ENCODE measurements at places on chromosomes 12 and 14.

DNA sequence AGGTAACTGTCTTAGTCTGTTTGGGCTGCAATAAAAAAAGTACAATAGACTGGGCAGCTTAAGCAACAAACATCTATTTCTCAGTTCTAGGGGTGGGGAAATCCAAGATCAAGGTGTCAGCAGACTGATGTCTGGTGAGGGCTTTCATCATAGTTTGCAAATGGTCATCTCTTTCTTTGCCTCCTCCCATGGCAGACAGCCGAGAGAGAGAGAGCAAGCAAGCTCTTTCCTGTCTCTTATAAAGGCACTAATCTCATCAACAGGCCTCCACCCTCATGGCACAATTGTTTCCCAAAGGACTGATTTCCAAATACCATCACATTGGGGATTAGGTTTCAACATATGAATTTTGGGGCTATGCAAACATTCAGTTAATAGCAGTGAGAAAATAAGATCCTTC, 445.6 kb upstream of the FLRT2 start:
- DNase-seq = no peak

- peak; percentile 20 for DNase-seq
These were observed 12.4 kb downstream of the IL22 start for GRCh38 chr12:68240975-68241374.

DNA sequence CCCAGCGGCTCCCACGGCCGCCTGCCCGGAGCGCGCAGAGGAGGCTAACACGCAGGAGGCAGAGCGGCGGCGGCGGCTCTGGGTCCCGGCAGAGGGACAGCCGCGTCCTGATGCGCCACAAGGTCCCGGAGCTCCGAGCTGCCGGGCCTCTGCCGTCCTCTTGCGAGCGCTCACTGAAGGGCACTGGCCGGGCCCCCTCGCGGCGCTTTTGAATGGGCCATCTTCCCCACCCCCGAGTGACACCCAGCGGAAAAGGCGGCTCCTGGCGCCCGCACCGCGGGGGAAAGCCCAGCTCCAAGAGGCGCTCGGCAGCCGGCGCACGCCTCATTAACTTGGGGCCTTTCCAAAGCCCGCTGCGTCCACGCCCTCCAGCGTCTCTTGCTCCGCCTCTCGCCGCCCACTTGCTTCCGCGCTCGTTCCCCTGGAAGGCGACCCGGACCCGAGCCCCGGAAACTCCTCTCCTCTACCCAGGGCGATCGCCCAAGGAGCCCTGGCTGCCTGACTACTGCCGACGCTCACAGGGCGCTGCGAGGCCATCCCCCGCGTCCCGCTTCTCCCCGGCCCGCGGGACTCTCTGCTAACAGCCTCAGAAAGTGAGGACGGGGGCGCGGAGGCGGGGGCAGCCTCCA, at the start of gene PHLDA1:
Gene PHLDA1 (minus strand): TSS at position 363 of the 629 bp plus-strand sequence.
- DNase-seq = peak; percentile 75

- DNase-seq = no peak
These were observed 2.1 kb downstream of the TDP1 start for GRCh38 chr14:89957791-89958190.

DNA sequence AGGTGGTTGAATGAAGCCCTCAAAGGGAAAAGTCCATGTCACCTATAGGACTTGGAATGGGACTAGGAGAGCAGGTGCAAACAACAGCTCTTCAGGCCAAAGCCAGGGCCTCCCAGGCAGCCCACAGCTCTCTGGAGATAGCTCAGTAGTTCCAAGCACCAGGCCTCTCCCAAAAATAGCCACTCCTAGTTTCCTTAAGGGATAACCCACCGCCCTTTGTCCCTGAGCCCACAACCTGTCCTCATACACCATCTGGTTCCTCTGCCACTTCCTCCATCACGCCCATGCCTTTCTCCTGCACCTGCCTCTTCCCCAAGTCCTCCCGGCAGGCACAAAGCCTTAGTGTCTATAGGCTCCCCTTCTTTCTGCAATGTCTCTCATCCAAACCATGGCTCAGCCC, 2.1 kb downstream of the RAB15 start:
- no peak for DNase-seq

- no peak for DNase-seq
These were observed 25.0 kb downstream of the DACT1 start for GRCh38 chr14:58662759-58663158.

- no peak for DNase-seq
These were observed 162.4 kb downstream of the RBM19 start for GRCh38 chr12:113803759-113804140.

GRCh38 chr12:123223241-123223668, 9.7 kb downstream of the MPHOSPH9 start:
- peak; percentile 67 for DNase-seq

- no peak for DNase-seq
These were observed 121.6 kb downstream of the PHLDA1 start for GRCh38 chr12:75909714-75910656.

- DNase-seq = no peak
These were observed 48.2 kb downstream of the DPF3 start for GRCh38 chr14:72845683-72846082.

GRCh38 chr14:105430042-105430441, 10.4 kb downstream of the MTA1 start:
- DNase-seq = no peak

GRCh38 chr14:26319139-26319864, 278.5 kb downstream of the NOVA1 start:
- no peak for DNase-seq

GRCh38 chr14:77133720-77134338, 7.8 kb downstream of the ZDHHC22 start:
- peak; percentile 39 for DNase-seq

- DNase-seq = no peak
These were observed 1020.6 kb downstream of the SLC16A7 start for GRCh38 chr12:60616400-60616799.

DNA sequence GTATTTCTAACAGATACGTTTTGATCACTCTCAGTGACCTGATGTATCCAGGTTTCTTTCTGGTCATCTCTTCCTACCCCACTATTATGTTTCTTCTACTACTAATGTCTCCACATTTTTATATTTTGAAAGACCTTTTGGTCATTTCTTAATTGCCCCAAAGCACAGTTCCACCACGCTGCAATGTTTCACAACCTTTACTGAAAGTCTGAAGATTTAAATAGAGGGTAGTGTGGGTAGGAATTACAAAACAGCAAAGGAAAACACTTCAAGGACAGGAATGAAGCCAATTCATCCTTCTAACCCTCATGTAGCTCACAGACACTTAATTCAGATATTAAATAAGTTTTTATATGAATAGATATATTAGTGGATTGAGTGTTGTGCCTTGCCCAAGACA, 36.1 kb upstream of the SLC16A7 start:
- no peak for DNase-seq

DNA sequence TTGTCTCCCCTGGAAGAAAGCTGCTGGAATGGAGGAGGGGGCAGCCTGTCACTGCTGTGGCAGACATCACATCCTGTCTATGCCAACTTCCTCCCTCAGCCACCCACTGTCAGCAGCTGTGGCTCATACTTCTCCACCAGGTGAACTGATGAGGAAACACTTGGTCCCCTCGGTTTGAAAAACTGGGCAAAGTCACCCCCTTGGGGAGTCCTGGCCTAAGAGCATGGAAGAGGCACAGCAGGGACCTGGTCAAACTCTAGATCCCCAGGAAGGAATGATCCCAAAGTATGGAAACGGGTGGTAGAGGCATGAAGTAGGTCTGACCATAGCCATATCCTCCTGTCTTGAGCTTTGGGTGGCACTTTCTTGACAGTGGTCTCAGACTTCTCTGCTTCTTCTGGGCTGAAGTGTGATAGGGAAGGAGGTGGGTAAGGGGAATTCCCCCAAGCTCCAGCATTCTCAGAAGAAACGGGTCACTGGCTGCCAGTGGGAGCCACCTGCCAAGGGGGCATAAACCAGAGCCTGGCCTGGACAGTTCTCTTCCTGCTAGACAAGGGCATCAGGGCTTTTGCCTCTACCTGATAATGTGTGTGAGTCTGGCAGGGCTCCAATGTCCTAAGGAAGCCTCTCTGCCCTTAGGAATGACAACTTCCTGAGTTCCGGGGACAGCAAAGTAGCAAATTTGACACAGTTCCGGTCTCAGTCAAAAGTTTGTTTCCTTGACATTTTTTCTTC, 36.0 kb downstream of the FMNL3 start:
- DNase-seq = peak; percentile 50

DNA sequence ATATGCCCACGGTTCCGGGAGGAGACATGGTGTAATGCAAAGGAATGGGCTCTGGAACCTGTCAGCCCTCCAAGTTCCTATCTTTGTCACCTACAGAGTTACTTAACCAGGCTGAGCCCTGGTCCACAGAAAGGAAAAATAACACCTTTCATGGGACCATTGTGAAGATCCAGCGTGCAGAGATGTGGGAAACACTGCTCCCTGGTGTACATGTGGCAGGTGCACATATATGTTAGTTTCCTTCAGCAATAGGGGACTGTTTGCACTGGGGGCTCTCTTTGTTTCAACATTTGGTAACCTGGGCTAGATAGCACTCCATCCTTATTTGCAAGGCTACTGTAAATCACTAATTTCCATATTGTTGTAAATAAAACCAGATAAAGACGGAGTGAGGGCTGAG, 72.3 kb downstream of the ANO2 start:
- no peak for DNase-seq

- no peak for DNase-seq
These were observed 119.8 kb upstream of the SFSWAP start for GRCh38 chr12:131591136-131591535.

DNA sequence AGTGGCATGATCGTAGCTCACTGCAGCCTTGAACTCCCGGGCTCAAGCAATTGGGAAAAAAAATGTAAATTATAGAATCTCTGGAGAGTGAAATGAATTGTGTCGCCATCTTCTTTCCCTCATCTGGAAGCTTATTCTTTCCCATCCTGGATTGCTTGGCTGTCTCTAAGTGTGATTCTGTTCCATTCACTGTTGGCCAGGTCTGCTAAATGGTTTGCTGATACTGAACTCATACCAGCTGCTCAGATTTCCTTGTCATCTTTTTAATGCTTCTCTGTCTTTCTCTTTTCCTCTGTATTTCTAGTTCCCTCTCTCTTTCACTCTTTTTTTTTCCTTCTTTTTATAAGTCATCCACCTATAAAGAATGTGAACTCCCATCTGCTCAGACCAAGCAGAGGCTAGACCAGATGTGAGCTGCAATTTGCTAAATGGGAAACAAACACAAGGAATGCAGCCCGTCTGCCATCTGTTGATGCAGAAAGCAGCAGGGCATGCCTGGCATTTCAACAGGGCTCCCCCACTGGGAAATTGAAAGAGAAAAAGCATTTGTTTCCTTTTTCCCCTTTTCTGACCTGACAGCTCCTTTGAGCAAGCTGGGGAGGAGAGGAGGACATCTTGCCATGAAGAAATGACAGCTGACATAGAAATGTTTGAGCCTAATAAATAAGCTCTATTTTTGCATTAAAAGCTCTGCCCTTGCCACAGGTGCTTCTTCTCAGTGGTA, 1823.6 kb upstream of the FLRT2 start:
- no peak for DNase-seq

Measured in naive thymus-derived CD8-positive, alpha-beta T cell (primary cell).